ENCODE measurements at places on chromosomes 7 and 10. TPM values are rescaled to one million over a fixed set of nuclear protein-coding genes. Genes with fewer than 3 reads are reported as not detected.

Gene MACC1
- 0.50 TPM for total RNA-seq

Gene ACTL6B
- total RNA-seq, result not detected

Gene OR2A12
- total RNA-seq, result not detected

Gene ZSCAN25
- total RNA-seq, result 12.9 TPM

Gene GIMAP7
- total RNA-seq, result not detected

Gene C10orf53
- not detected for total RNA-seq

Gene TBL2
- total RNA-seq, result 150 TPM

Gene AGMO
- 5.5 TPM for total RNA-seq

Gene SPDYE11
- not detected for total RNA-seq

Gene CALML3
- total RNA-seq, result not detected

Gene KIF11
- 8.7 TPM for total RNA-seq

Gene MBLAC1
- 2.3 TPM for total RNA-seq

Gene MRLN
- total RNA-seq, result not detected

Gene EMX2
- not detected for total RNA-seq

Gene CTAGE4
- total RNA-seq, result 0.36 TPM

Gene HOXA4
- 2.0 TPM for total RNA-seq

Gene SEMA3D
- total RNA-seq, result 11.8 TPM

Gene TSPAN15
- total RNA-seq, result 1.7 TPM

Gene YAE1
- 18.2 TPM for total RNA-seq

Gene WDR86
- total RNA-seq, result 0.26 TPM

Gene HOGA1
- 1.4 TPM for total RNA-seq

Gene GBX1
- total RNA-seq, result not detected

Gene SLC13A1
- total RNA-seq, result not detected

Gene HECW1
- total RNA-seq, result 0.26 TPM

Gene POP7
- total RNA-seq, result 29.9 TPM

Gene STRIP2
- 2.2 TPM for total RNA-seq

Gene GRM3
- total RNA-seq, result not detected

Gene AIFM2
- 11.5 TPM for total RNA-seq

Gene ADAM22
- 0.52 TPM for total RNA-seq

Gene ZNF365
- total RNA-seq, result 6.0 TPM

Gene GIMAP8
- total RNA-seq, result 0.07 TPM

Gene FAM131B
- total RNA-seq, result 3.2 TPM

Gene CLEC5A
- not detected for total RNA-seq

Gene AKR1C4
- not detected for total RNA-seq

Gene FGFR2
- 0.03 TPM for total RNA-seq

Gene SLC18A3
- not detected for total RNA-seq

Gene HOXA10
- not detected for total RNA-seq

Gene TRPV5
- not detected for total RNA-seq

Gene IFIT3
- total RNA-seq, result 19.9 TPM

Gene SBDS
- total RNA-seq, result 89.3 TPM

Gene MMD2
- total RNA-seq, result not detected

Gene MKX
- total RNA-seq, result not detected

Gene EPHA1
- not detected for total RNA-seq

Gene NOS3
- total RNA-seq, result 0.33 TPM

Gene CYP2C8
- 0.07 TPM for total RNA-seq

Gene ITPRID1
- not detected for total RNA-seq

Measured in smooth muscle cell of the pulmonary artery (primary cell).